Stimulated activated CD8-positive, alpha-beta memory T cell treated with anti-CD3 and anti-CD28 coated beads, Interleukin-4, amount 100 ng/mL, for 24 hours (primary cell): ENCODE measurements at places on chromosomes 12 and 14.

GRCh38 chr14:76924371-76925096, 98.3 kb downstream of the LRRC74A start:
- DNase-seq: no peak

DNA sequence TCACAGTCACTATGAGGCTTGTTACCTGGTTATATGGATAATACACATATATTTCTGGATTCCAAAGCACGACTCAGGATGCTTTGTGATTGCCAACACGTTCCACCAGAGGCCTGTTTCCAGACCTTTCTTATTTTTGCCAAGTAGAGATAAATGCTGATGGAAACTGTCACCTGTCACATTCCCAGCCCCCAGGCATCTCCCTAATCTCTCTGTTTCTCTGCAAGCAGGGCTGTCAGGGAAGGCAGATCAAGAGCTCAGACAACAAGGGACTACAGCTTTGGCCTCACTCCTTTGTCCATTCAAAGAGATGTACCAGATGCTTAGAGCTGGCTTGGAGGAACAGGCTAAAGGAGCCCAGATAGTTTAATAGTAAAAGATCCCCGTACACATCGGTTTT, 21.8 kb upstream of the DDHD1 start:
- no peak for DNase-seq

GRCh38 chr14:55285048-55285652, 13.9 kb downstream of the FBXO34 start:
- no peak for DNase-seq

DNA sequence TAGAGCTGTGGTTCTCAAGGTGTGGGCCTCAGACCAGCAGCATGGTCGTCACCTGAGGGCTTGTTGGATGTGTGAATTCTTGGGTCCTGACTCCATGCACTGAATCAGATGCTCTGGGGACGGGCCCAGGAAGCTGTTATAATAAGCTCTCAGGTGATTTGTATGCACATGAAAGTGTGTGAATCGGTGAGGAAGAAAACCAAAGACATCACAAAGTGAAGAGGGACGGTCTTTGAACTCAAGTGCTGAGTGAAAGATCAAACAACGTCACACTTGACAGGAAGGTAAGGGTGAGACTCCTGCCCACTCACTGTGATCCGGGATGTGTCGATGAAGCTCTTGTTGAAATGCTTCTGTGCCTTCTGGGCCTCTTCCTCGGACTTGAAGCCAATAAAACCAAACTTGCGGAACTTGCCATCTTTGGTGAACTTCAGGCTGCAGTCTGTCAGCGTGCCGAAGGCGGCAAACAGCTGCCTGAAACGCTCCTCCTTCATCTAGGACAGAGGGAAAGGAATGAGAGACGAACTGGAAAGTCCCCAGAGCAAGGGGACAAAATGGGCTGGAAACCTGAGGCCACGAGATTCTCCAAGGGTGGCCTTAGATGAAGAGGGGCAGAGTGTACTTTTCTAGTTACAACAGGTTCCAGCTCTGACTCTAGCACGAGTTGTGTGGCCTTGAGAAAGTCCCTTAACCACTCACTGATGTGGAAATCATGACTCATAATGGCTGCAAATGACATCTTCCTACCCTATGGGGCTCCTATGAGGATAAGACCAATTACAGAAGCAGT, 4.0 kb downstream of the RBM19 start:
- no peak for DNase-seq

DNA sequence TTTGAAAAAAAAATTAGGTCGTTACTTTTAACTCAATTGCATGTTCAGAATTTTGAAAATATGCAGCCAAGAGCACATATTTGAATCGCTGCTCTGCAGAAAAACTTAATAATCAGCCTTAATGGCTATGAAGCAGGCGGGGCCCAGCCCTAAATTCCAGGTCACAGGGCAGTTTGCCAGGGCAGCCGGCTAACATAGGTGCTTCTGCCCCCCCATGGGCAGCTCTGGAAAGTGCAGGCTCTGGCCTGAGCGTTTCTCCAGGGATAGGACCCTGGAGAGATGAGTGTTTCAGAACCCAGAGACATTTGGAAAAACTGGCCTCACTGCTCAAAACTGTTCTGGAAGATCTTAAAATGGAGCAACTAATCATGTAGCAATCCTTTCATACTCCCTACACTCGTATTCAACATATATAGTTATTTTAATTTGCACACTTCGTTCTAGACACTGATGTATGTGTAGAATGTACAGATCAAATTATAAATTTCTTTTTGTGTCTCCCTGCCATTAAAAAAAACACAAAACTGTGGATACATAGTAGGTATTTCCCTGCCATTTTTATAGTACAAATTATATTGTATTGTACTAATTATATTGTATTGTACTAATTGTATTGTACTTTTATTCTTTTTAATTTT, 26.0 kb upstream of the PTGR2 start:
- peak; percentile 66 for DNase-seq

DNA sequence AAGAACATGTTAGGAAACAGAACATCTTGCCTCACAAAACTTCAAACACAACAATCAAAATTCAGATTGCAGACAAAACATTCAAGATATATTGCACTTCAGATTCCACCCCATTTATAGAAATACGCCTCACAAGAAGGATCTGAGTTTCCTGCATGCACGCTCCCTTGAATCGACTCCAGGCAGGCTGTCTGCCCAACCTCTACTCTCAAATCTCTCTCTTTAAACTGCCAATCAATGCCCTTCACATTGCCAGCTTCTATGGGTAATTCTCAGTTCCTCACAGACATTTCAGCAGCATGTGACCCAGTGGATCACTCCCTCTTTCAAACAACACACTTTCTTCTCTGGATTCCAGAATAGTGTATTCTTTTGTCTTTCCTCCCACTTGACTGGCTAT, 184.1 kb downstream of the PRKD1 start:
- DNase-seq: no peak
